ENCODE measurements at places on chromosomes 1 and 21. TPM values are rescaled to one million over a fixed set of nuclear protein-coding genes. Genes with fewer than 3 reads are reported as not detected.
A peak's percentile ranks its signal among the peaks of the same experiment; 100 is the strongest.

ATP1A2 gene
- 137 TPM for total RNA-seq

DNA sequence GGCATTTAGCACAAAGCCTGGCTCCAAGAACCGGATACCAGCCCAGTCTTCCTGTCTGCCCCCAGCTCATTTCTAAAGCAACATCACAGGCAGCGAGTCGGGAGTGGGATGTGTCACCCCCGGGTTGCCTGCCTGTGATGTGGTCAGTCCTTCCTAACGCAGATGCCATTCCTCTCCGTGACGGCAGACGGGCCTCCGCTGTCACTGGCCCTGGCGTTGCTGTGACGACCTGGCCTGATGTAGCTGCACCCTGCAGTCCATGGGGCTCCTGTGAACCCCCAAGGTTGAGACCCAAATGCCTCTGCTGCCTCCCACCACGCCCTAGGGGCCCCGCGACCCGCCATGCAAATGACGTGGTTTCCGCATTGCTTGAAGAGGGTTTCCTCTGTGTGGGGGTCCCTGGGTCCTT, 12.3 kb downstream of the TNFRSF1B start:
- DNase-seq = no peak

GRCh38 chr21:39346206-39346605, 2.7 kb downstream of the HMGN1 start:
- no peak for DNase-seq

DNA sequence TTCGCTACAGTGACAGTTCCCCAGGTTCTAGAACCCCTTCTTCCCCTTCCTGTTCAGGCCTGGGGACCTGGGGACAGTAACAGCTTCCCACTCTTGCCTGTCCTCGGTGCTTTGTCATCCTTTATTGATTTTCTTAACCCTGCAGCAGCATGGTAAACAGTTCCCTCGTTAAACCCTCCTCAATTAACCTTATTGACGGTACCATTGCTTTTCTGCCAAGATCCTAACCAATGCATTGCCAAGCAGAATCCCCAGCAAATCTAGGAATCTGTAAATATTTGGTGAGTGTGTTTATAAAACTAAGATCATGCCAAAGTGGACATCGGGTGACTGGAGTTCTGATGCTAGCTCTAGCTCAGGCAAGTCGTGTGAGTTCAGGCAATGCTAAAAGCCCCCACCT, 99.6 kb upstream of the KAZN start:
- peak; percentile 64 for DNase-seq

DNA sequence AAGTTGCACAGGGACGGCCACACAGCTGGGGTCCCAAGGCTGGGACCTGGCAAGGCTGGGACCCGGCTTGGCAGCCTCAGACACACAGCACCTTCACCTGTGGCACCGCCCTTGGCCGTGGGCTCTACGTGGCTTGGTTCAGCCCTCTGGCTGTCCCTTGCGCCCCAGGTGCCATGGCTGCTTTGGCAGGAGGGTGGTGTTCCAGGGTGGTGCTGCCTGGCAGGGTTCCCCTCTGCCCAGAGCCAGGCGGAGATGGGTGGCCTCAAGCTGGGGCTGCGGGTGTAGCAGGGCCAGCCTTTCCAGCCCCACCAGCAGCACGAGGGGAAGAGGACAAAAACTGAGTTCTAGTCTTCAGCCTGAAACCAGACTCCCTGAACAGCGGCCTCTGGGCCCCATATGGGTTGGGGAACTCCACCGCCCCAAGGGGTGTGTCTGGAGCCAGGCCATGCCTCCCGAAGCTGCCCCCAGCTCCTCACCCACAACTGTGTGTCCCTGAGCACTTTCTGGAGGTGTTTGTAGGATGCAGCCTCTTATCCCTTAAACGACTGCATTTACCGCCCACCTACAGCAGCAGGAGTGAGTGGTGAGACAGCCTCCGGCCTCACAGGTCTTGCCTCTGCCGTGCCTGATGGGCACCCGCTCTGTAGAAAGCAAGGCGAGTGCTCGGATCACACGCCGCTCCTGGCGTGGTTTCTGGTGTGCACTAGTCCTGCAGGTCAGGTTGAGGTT, 92.3 kb downstream of the PDE9A start:
- no peak for DNase-seq

DNA sequence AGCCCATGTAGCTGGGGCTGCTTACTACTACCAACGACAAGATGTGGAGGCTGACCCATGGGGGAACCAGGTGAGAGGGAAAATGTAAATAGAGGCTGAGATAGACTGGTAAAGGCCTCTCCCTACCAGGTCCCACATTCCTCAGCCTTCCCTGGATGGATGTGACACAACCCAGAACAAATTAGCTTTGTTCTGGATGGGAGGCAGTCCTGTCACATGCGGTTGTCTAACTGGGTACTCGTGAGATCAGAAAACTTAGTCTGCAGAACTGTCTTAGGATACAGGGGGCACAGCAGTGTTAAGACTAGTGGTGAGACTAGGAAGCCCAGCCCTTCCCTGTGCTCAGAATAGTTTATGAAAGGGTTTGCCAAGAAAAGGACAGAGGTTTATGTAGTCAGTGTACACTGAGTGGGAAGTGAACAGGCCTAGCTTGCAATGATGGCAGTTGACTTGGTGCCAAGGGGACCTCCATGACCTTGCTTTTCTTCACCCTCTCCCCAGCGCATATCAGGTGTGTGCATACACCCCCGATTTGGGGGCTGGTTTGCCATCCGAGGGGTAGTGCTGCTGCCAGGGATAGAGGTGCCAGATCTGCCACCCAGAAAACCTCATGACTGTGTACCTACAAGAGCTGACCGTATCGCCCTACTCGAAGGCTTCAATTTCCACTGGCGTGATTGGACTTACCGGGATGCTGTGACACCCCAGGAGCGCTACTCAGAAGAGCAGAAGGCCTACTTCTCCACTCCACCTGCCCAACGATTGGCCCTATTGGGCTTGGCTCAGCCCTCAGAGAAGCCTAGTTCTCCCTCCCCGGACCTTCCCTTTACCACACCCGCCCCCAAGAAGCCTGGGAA, 8.4 kb downstream of the MMACHC start:
- DNase-seq = no peak

- DNase-seq = no peak
Observed at GRCh38 chr1:154971341-154971998, 923 bp upstream of the SHC1 start.

GRCh38 chr1:78839704-78840277, 166.7 kb downstream of the ADGRL4 start:
- no peak for DNase-seq

DNA sequence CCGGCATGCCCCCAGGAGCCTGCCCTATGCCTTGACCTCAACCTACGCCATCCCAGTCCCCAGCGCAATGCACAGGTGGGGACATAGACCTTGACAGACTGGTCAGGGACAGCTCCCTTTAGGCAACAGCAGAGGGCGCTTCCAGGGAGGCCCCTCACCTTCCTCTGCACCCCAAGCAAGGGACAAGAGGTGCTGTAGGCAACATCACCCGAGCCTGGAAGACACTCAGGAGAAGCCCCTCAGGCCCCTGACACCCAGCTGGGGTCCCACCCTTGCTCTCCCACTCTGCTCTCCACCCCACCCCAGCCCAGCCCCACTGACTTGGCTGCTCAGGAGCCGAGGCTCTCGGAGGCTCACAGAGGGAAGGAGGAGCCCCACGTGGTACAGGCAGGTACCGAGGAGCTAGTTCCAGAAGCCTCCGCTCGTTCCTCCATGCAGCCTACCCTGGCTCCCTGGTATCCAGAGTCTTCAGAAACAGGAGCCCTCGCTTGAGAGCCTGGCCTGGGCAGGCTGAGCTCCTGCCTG, 2.4 kb upstream of the WNT3A start:
- peak; percentile 85 for DNase-seq

DNA sequence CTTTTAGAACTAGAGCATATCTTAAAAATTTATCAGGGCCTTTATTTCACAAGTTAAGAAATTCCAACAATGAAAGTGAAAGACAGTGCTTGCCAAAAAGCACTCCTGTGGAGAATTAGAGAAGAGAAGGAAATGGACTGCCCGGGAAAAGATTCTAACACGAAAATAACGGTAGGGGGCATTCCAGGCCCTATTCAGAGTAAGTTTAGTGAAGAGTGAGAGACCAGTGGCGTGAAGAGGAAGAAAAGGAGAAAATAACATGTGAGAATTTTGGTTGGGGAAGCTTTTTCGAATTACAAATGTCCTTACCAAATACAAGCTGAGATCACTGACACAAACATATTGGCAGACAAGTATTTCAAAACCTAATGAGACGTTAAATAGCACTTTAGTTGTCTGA, 38.4 kb upstream of the RBM34 start:
- DNase-seq = no peak

GRCh38 chr1:82946096-82946605, 1052.8 kb downstream of the TTLL7 start:
- DNase-seq = no peak

DNA sequence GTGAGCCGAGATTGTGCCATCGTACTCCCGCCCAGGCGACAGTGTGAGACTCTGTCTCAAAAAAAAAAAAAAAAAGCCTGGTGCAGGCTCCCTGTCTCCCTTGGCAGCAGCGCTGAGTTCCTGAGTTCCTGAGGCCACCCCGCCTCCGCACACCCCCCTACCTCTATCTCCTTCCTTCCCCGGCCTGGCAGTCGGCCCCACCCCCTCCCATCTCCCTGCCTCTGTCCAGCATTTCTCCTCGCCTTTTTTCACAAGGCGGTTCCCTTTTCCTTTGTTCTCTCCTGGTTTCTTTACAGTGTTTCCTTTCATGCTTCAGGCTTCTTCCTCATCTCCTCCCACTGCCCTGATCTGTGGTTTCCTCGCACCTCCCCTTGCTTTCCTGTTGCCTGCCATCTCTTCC, 2.7 kb downstream of the RORC start:
- DNase-seq = no peak
